ENCODE measurements at places on chromosomes 6 and 20.

- DNase-seq, result no peak
Observed at GRCh38 chr6:21816231-21816630, 222.7 kb downstream of the SOX4 start.

- DNase-seq, result no peak
Observed at GRCh38 chr20:6623989-6624388, 143.5 kb upstream of the BMP2 start.

GRCh38 chr6:8181160-8181881 lies 79.0 kb upstream of the EEF1E1 start:
- DNase-seq, result no peak

GRCh38 chr20:33466303-33466646 lies 22.7 kb upstream of the SNTA1 start:
- no peak for DNase-seq

- no peak for DNase-seq
Observed at GRCh38 chr6:107784669-107785068, 39.4 kb downstream of the SCML4 start.

DNA sequence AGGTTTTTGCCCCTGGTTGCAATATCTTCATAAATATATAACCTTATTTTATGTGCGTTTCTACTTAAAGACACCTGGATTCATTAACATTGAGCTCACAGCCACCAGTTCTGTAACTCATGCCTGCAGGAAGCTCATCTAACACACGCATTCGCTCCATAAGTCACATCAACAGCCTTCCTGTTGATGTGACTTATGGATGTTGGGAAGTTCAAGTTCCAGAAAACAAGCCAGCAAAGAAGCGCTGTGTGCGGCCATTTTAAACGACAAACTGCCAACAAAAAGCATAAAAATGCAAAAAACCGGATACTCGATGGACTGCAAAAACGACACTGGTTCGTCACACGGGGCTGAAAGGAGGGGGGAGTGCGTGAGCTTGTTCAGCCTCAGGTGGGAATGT lies 77.9 kb upstream of the NFATC2 start:
- no peak for DNase-seq

- no peak for DNase-seq
Observed at GRCh38 chr6:131524695-131525336, 48.2 kb upstream of the ARG1 start.

- DNase-seq, result no peak
Observed at GRCh38 chr20:38421915-38422314, 13.2 kb downstream of the SNHG17 start.

DNA sequence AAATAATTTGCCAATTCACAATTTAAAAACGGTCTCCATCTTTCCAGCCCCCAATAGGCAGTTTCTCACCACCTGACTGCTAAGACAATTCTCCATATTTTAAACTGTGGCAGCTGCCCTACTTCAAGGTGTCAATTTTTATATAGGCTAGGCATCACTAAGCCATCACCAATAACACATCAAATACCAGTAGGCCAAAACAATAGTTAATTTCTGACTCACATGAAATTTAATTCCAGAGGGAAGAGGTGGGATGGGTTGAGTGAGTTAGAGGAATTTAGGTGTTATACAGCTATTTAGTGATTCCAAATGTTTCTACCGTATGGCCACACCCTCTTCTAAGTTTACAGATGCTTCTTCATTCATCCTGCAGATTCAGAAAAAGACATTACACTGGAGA lies 49.9 kb downstream of the GFRAL start:
- DNase-seq, result no peak

GRCh38 chr6:140438346-140438735 lies 1063.9 kb upstream of the CITED2 start:
- DNase-seq, result no peak

DNA sequence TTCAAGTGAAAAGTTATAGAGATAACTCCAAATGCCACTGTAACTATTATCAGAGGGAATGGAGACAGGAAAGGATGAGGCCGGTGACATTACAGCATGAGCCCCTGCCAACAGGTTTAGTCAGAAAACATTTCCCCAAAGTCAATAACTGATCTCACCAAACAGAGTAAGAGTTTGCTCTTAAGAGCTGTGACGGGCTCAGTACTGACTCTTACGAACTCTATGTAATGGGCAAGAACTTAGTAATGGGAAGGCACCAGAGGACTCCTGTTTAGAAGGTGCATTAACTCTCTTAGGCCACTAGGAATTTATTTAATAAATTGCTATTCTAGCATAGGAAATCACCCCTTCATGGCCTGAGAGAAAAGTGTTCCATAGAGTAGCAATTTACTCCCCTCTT lies 76.8 kb downstream of the SAMD5 start:
- no peak for DNase-seq

- DNase-seq, result no peak
Observed at GRCh38 chr6:83985715-83986114, 47.9 kb upstream of the MRAP2 start.

GRCh38 chr6:111474106-111474505 lies 8.9 kb downstream of the REV3L start:
- DNase-seq, result no peak

GRCh38 chr6:160070427-160070826 lies 51.2 kb upstream of the SLC22A1 start:
- DNase-seq, result no peak

Measured in HS-27A (cell line).